ENCODE measurements at places on chromosomes 1 and 21.

DNA sequence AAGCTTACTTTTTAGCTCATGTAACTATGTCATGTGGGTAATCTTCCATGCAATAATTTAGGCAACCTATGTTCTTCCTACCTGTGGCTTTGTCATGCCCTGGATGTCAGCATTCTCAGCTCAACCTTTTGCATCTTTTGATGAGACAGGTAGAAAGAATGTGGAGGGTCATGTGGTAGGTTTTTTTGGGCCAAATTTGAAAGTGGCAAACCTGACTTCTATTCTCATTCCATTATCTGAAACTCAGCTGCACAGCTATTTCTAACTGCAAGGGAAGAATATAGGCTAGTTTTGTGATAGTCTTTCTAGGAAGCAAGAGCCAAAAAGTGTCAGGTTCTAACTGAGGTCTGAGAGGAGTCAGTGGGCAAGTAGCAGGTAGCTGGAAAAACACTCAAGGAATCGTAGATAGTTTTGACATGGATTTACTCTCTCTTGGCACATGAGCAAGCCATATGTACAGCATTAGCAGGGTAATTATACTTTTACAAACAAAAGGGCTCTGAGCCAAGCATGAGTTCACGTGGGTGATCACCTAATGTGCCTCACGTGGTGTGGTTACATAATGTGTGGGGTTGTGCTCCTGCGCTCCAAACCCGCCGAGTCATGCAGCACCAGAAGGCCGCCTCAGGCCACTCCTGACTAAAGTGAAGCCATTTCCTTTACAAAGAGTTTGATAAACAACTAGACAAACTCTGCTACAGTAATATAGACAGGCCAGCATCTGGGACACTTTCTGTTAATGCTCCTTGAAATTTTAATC, 1013.8 kb downstream of the PLA2G4A start:
- DNase-seq = no peak

GRCh38 chr1:151949371-151950193, 40.3 kb upstream of the THEM4 start:
- no peak for DNase-seq

- DNase-seq = no peak
Observed at GRCh38 chr1:53738205-53739108, 507 bp downstream of the GLIS1 start.

DNA sequence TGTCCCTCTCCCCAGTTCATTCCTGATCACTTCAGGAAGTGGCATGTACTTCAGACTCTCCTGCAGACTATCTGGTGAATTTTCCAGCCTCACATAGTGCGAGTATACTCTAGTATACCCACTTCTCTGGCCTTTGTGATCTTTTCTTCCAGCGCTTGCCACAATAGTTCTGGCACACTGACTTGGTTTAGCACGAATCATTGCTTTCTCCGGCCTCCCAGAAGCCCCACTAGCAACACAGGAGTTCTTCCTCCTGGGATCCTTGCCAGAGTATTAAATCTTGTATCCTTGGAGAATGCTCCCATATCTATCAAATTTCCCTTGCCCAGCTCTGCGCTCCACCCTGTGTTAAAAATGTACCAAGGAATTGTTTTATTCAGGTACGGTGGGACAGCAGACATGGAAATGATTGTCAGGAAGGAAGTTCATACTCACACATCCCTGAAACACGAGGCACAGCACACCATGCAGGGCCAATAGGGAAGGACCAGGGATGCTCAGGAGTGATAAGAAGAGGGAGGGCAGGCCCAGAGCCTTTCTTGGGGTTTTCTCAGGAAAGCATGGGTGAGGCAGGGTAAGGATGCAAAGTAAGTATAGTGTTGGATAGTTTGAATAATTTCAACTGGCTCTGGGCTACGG, 136.7 kb downstream of the ADSS2 start:
- DNase-seq = no peak

DNA sequence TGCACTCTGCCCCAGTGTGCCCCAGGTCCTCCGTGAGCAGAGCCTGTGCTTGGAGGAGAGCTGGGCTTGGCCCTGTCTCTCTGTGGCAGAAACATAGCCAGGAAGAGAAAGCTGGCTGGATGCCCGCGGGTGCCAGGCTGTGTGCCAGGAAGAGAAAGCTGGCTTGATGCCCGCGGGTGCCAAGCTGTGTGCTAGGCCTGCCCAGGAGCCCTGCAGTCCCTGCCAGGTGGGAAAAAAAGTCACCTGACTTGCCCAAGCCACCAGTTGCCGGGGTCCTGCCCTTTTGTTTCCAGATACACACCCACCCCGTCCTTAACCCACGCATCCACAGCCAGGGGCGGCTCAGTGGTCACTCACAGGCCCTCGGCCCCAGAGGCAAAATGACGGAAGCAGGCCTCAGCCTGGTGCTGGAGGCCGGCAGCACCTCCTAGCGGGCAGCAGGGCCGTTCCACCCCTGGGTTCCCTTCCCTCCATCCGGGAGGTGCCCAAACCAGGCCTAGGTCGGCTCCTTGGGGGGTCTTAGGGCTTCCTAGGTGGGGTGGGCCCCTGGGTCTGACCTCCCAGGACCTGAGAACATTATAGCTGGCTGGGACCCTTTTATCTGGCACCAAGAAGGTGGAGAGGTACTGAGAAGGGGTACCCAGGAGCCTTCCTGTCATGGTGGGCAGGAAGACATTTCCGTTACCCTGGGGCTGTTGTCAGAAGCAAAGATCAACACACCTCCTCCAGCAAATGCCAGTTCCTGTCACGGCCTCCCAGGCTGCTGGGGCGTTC, 9.1 kb downstream of the ITGB2 start:
- DNase-seq = peak; percentile 66

GRCh38 chr1:34683616-34684015, 71.2 kb upstream of the GJB5 start:
- DNase-seq = no peak

DNA sequence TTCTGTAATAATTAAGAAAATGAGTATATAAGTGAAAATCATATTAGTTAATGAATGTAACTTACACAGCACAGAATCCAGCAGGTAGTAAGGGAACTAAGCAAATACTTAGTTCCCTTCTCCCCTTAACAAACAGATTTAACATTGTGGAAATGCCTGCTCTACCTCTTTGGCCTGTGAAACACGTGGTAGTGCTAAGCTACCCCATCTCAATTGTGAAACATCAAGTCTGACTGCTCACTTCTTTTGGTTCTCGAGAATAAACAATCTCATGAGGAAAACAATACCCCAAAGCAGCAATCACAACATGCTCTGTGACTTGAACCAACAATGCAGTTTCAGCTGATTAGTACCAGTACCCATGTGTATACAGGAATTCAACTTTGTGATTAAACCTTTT, 4.7 kb downstream of the MYSM1 start:
- DNase-seq = no peak

DNA sequence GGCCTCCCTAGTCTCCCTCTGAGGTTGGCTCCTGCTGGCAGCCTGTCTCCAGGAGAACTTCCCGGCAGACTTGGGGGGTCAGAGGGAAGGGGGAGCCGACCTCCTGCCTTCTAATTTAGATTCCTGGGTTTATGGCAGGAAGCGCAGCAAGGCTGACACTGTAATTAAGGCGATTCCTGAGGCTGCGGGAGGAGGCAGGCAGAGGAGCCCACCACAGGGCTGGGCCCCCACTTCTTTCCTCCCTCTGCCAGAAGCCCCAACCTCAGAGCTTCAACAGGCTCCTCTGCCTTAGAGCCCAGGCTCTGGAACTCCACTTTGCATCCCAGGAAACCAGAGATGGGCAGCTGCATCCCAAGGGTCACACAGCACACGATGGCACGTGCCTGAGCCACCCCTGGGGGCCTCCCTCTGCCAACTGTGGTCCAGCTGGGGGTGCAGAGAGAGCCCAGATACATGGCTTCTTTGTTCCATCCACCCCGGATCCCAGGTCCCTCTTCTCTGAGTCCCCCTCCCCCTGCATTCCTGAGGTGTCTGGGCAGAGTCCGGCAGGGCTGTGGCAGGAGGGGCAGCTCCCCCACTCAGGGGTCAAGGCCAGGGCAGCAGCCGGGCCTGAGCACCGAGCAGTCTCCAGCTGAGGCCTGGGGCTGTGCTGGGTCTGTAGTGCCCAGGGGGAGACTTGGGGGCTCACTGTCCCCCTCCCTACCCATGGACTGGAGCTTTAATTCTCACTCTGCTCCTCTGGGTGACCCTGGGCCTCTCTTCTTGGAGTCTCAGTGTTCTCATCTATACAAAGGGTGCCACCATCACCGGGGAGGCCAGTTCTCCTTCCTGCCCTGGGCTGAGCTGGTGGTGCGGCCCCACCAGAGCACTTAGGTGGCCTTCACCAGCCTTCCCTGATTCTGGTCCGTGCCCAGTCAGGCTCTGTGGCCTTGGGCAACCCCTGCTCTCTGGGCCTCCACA, 39.4 kb upstream of the FAM131C start:
- no peak for DNase-seq

GRCh38 chr1:109578947-109579443, 30.6 kb downstream of the GNAI3 start:
- DNase-seq = no peak

- no peak for DNase-seq
Observed at GRCh38 chr1:234960722-234961455, 167.7 kb downstream of the TOMM20 start.

- no peak for DNase-seq
Observed at GRCh38 chr1:159803956-159804689, 2.0 kb downstream of the FCRL6 start.

DNA sequence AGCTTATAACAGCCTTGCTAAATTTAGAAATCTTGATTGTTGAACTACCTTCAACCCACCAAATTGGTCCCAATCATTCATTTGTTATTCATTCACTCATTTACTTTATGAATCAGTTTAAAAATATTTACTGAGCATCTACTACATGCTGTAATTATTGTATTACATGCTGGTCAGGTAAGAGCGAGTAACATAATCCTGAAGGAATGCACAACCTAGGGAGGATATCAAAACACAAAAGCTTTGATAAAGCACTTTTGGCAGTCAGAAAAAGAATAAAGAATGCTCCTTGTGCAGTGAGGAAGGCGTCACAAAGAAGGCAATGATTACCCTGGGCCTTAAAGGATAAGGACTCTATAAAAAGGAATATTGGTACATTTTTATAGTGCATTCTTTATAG, 518.9 kb upstream of the NR5A2 start:
- no peak for DNase-seq

- DNase-seq = no peak
Observed at GRCh38 chr1:197715806-197716205, 59.5 kb downstream of the DENND1B start.

DNA sequence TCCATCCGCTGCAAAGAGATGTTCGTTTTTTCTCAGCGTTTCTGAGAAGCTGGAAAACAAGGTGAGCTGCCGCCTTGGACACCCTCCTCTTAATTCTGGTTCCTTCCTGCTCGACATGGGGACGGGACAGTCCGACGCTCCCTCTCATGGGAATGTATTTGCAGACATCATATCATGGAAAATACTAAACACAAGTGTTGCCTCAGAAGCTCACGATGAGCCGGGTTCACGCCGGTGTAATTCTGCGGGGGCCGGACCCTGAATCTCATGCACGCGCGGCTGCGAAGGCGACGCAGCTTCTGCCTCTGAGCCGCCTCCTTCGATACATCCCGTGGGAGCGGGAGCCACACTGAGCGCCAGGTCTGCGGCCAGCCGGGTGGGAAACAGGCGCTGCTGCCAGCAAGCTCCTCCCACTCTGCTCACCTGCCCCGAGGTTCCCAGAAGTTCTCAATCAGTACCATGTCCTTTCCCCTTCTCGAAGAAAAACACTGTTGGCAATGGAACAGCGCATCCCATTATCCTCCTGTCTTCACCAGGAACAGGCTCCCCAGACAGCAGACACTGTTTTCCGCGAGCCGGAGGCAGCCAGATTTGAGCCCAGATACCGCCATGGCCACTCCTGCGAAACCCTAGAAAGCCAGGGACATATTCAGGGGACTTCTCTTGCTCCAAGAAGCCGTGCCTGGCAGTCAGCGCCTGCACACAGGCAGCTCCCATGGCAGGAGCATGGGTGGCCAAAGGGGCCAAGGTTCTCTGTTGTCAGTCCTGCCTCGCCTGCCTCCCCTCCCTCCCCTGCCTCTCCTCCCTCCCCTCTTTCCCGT, 98.0 kb downstream of the WDR4 start:
- no peak for DNase-seq

GRCh38 chr1:45216200-45216541, 9.8 kb upstream of the ZSWIM5 start:
- DNase-seq = no peak

GRCh38 chr21:34148419-34148804, 75.0 kb downstream of the MRPS6 start:
- no peak for DNase-seq

- DNase-seq = no peak
Observed at GRCh38 chr1:19073311-19074186, 117.1 kb upstream of the IFFO2 start.

- DNase-seq = no peak
Observed at GRCh38 chr1:98893371-98893770, 111.3 kb downstream of the PLPPR5 start.

DNA sequence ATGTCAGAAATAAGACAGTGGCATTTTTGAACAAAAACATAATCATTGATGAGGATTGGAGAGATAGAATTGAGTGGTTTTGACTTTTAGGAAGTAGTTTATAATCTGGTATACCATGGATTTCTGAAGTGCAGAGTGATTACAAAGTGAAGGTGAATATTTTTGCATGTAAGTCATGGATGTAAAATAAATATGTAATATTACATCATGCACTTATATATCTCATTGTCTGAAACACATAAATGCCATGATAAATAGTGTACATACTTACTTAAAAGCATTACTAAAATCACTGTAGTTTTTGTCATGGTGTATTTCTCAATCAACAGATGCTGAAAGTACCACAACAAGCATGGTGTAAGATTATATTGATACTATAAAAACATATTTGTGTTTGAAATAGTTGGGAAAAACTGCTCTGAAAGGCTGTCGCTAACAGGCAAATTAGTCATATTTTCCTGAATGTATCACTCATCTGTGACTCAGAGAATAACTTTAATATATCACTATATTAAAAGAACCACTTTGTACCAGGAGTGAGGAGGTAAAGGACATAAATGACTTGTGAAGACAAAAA, 24.8 kb upstream of the RGS18 start:
- no peak for DNase-seq

DNA sequence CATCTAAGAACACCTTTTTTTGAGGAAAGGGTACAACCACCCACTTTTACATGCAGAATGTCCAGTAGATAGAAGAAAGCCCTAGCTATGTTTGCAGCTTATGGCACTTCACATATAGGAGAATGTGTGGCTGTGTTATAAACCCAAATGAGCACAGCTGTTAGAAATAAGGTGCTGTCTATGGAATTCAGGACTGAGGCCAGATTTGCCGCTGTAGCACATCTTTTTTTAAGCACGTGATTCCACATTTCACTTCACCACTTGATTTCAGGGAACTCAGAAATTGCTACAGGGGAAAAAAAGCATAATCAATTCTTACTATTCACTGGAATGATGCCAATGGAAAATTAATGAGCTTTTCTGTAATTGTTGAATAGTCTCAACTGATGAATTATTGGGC, 147.2 kb upstream of the ADAMTS5 start:
- no peak for DNase-seq

DNA sequence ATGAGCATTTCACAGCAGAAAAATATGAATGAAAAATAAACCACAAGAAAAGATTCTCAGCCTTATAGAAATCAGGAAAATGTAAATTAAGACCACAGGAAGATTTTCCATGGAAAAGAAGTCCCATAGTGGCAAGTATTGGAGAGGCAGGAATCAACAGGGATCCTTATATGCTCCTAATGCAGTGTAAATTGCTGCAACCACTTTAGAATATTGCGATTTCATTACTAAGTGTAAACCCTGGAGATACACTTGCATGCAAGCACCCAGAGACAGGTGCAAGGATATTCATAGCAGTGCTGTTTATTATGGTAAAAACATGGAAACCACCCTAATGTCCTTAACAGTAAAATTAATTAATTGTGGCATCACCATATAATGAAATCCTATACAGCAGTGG, 10.6 kb upstream of the LRP8 start:
- no peak for DNase-seq
